HepG2 (cell line): ENCODE measurements at places on chromosomes 11 and 22. TPM values are rescaled to one million over a fixed set of nuclear protein-coding genes. Genes with fewer than 3 reads are reported as not detected.

DNA sequence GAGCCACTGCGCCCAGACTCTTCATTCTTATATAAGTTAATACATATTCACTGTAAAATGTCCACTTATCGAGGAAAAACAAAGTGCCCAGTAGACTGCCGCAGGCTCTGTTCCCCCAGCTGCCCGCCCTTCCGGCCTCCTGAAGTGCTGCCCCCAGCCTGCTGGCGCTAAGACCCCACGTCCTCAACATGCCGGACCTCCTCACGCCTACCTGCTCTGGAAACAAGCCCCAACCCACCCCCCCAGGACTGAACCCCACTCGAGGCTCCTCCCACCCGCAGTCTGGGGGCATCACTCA, 1.1 kb downstream of the GATD1 start:
- DNase-seq, result no peak

DNA sequence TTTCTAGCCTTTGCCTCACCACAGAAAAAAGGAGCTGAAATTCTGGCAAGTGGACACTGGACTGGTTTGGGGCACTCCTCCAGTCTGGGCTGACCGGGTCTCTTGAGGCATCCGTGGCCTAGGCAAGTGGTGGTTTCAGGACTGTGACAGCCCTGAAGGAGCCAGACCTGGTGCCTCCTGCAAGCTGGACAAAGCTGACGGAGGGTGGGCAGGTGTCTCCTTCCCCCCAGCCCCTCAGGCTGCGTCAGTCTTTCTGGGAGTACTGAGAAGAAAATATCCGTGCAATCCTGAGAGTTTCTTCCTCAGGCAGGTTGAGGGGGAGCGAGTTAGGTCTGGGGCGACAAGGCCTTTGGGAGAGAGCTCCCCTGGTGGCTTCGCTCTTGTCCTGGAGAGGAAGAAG, 4.3 kb upstream of the UCP3 start:
- no peak for DNase-seq

MYO18B gene
- polyA plus RNA-seq, result 0.01 and 0.22 TPM in 2 replicates

SHISAL1 gene
- polyA plus RNA-seq, result not detected in 2 replicates

GRCh38 chr11:130322126-130322525, 7.4 kb upstream of the ZBTB44 start:
- no peak for DNase-seq

GRCh38 chr11:78033040-78033439, 10.0 kb upstream of the KCTD14 start:
- peak; percentile 68 for DNase-seq

DNA sequence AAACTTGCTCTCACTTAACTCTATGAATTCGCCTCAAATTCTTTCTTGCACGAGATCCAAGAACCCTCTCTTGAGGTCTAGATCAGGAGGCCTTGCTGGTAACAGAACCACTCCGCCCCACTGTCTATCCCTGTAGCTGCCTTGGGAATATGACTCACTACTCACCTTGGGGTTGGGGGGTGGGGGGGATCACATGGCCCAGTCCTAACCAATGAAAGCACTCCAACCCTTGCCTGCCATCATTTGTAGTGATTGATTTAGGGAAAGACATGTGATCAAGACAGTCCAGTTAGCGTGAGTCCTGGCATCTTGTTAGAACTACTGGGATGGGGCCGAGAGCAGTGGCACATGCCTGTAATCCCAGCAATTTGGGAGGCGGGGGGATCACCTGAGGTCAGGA, 4.8 kb upstream of the MRTFA start:
- no peak for DNase-seq

DNA sequence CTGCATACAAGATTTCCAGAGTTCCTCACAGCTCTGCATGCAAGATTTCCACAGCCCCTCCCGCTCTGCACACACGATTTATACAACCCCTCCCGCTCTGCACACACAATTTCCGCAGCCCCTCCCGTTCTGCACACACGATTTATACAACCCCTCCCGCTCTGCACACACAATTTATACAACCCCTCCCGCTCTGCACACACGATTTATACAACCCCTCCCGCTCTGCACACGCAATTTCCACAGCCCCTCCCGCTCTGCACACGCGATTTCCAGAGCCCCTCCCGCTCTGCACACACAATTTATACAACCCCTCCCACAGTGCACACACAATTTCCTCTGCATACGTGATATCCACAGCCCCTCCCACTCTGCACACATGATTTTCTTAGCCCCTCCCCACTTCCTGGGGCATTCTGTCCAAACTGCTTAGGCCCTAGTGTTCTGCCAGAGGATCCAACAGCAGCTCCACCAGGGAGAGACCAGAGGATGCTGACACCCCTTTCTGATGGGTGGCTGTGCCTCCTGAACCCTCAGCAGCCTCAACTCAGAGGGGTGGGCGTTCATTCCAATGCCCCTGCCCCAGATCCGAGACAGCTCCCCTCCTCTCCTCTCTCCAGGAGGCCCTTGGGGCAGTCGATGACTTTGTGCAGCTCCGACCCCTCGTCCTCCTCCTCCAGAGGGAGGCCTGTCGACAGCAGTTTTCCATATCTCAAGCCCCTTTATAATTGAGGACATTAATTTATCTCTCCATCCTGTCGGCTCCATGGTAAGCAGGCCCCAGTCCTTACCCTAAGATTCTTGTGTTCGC, 671.7 kb downstream of the BRD1 start:
- DNase-seq, result no peak

DNA sequence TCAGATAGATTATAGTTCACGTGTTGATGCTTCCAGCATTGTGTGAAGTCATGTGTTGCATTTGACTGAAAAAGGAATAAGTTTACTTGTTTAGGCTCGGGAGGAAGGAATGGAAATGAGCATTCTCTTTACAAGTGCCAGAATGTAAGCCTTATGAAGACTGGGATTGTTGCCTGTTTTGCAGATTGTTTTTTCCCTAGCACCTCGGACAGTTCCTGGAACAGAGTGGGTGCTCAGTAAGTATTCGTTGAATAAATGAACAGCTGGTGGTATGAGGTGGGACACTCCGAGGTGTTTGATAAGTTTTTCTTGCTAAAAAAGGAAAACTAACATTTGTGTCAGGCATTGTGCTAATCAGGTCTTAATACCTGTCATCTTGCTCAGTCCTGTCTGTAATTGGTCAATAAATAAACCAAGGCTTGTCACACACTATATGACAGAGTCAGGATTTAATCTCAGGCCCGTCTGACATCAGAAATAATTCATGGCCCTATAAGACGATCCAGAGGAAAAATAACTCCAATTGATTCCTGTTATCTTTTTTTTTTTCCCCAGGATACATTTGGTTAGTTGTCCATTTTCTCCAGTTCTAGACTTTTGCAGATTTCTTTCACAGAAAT, 304.7 kb downstream of the NELL1 start:
- DNase-seq, result no peak

- peak; percentile 82 for DNase-seq
Observed at GRCh38 chr11:129992161-129992944, 10.3 kb downstream of the PRDM10 start.

DNA sequence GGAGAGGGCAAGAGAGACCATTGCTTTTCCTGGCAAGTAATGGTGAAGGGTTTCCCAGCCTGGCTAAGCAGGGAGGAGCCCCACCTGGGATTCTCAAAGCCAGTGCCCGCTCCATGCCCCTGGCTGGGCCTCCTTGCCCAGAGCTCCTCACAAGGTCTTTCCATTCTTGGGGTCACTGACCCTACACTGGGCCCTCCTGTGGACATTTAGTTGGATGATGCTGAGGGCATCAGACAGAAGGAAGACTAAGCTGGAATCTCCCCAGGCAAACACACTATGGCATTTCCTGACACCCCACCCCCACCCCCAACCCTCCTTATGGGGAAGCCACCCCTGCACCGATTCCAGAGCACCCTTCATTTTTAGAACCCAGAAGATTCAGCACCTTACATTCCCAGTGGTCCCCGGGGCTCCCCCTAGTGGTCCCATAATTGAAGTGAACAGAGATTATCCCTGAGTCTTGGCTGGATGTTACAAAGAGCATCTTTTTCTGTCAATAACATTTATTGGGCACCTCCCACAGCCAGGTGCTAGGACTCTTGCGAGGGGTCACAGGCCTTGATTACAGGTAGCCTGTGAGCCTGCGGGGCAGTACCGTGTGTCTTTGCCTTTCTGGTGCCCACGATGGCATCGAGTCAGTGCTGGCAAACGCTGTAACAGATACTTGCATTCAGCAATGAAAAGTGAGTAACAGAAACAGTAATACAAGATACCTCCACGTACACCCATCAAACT, 548.5 kb downstream of the BUD13 start:
- DNase-seq, result peak; percentile 32

GRCh38 chr11:121618516-121618915, 165.7 kb upstream of the SORL1-AS1 start:
- DNase-seq, result no peak

IFT27 gene
- polyA plus RNA-seq, result 0.25 and 0.33 TPM in 2 replicates

- DNase-seq, result peak; percentile 31
Observed at GRCh38 chr22:40178417-40179409, 988 bp downstream of the TNRC6B start.

DNA sequence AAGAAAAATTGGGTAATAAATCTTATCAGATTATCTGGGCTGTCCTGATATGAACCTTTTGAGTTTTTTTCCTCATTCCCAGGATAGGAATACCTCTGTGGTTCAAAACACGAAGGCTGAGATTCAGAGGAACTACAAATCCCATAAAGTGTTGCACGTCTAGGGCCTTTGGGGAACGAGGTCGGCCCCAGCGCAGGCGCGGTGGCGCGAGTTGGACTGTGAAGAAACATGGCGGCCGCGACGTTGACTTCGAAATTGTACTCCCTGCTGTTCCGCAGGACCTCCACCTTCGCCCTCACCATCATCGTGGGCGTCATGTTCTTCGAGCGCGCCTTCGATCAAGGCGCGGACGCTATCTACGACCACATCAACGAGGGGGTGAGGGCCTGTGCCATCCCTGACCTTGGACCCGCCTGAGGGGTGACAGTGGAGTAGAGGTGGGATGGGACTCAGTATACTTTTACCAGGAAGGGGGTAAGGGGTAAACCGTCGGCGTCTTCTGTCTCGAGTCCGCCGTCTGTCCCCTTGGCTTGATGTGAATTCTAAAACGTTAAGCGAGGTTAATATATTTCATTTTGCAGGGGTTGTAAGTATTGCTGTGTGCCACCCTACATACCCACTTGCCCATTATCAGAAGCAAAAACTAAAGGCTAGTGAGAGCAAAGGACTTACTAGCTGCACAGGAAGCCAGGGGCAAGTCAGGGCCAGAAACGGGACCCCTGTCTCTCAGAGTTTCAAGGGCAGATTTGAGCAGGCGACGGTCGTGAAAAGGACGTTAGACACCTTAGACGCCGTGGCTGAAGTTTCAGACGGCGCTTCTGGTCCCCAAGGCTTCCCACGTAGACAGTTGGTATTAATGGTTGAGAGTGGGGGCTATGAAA, at the start of gene UQCR10:
Gene UQCR10 (plus strand): TSS at position 199 of the 881 bp plus-strand sequence. CDS start 30 bp downstream, at position 229.
- peak; percentile 85 for DNase-seq

DTX4 gene
- 0.50 and 0.67 TPM in 2 replicates for polyA plus RNA-seq

- DNase-seq, result no peak
Observed at GRCh38 chr11:1513326-1514296, 27.0 kb upstream of the MOB2 start.

DNA sequence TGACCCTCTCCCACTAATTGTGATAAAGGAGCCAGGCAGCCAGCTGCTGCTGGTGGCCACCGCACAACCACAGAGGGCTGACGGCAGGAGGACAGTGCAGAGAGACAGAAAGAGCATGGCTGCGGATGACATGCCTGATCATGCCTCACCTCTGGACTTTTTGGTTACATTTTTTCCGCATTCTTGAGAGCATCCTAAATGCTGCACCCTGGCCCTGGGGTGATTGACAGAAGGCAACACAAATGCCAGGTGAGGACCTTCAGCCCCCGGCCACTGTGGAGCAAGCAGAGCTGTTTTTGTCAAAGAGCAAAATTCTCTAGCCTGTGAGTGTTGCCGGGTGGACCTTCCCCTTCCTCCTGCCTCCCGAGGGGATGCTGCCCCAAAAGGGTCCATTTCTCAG, 78.5 kb downstream of the RPS6KA4 start:
- DNase-seq, result no peak

DNA sequence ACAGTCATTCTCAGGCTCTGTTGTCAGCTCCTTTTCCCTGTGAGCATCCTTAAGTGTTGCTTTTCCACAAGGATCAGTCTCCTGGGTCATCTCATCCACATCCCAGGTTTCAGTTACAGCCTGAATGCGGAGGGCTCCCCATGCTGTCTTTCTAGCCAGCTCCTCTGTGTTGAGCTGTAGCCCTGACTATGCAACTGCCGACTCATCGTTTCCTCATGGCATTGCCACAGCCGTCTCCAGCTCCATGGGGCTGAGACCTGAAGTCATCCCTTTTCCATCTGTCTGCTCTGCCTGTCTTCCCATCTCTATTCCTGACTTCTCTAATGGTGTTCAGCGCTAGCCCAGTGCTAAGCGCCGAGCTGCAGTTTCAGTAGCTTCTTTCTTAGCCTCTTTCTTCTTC, 11.8 kb downstream of the SAMM50 start:
- no peak for DNase-seq

GRCh38 chr11:2685566-2686359, 14.0 kb downstream of the KCNQ1OT1 start:
- no peak for DNase-seq

- DNase-seq, result no peak
Observed at GRCh38 chr11:117912497-117912896, 16.7 kb downstream of the TMPRSS13 start.

IL10RA gene
- 0.03 TPM in 1 of 2 replicates, not detected in the other for polyA plus RNA-seq

- DNase-seq, result no peak
Observed at GRCh38 chr11:91459840-91460239, 764.8 kb upstream of the FAT3 start.

MMP1 gene
- 0.21 and 0.30 TPM in 2 replicates for polyA plus RNA-seq

TMEM45B gene
- polyA plus RNA-seq, result 181 and 248 TPM in 2 replicates

OR2D2 gene
- polyA plus RNA-seq, result not detected in 2 replicates

CARNS1 gene
- 0.01 TPM in 1 of 2 replicates, not detected in the other for polyA plus RNA-seq

- no peak for DNase-seq
Observed at GRCh38 chr11:15685306-15685705, 570.6 kb downstream of the INSC start.

ZNF408 gene
- 11.2 and 15.6 TPM in 2 replicates for polyA plus RNA-seq

PGR gene
- polyA plus RNA-seq, result not detected in 2 replicates

GRCh38 chr11:120747850-120748814, 236.6 kb downstream of the GRIK4 start:
- no peak for DNase-seq

GRK3 gene
- polyA plus RNA-seq, result 8.4 and 8.5 TPM in 2 replicates

CSRP3 gene
- polyA plus RNA-seq, result not detected in 2 replicates

DNA sequence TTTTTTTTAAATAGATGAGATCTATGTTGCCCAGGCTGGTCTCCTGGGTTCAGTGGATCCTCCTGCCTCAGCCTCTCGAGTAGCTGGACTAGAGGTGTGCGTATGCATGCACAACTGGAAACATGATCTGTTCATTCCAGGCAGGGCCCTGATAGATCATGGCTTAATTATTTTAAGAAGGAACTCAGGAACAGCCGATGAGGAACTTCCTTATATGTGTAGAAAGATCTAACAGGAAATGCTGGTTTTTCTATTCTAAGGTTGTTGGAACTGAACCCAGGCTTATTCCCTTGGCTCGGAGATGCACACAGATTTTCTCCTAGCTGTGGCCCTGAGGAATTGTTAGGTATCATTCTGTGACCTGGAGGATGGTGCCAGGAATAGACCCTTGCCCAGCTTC, 32.4 kb downstream of the SPECC1L start:
- no peak for DNase-seq

RBMXL2 gene
- polyA plus RNA-seq, result not detected in 2 replicates

GGT5 gene
- polyA plus RNA-seq, result 2.1 and 3.1 TPM in 2 replicates

CDPF1 gene
- 7.4 and 8.1 TPM in 2 replicates for polyA plus RNA-seq
